NCI-H1105 treated with DMSO at 0.1 percent for 48 hours (cell line): ENCODE measurements at places on chromosomes 11 and 22.

GRCh38 chr11:1982873-1983600 lies 14.6 kb downstream of the H19 start:
- no peak for DNase-seq

- no peak for DNase-seq
Observed at GRCh38 chr11:125680747-125681146, at the start of gene ACRV1. TSS of gene ACRV1 (minus strand) at chr11:125680847. CDS start at chr11:125680780, 67 bp downstream.

DNA sequence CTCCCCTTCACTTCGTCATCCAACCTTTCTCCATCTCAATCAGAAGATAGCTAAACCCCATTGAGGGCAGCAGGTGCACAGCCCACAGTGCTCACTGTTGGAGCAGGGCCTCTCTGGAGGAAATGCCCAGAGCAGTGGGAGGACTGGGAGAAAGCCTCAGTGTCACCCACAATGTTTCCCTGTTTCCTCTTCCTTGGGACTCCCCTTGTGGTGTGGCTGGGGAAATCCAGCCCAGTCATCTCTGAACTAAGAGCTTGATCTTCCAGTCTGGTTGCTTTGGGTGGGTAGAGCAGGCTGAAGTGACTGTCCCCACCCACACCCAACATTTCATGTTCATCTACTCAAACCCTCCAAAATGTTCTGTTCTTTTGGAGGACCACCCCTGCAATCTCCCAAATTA lies 29.8 kb upstream of the EED start:
- no peak for DNase-seq

GRCh38 chr11:124311269-124311668 lies 2.5 kb downstream of the OR8D1 start:
- no peak for DNase-seq

- no peak for DNase-seq
Observed at GRCh38 chr22:40588726-40589125, 47.8 kb downstream of the MRTFA start.

DNA sequence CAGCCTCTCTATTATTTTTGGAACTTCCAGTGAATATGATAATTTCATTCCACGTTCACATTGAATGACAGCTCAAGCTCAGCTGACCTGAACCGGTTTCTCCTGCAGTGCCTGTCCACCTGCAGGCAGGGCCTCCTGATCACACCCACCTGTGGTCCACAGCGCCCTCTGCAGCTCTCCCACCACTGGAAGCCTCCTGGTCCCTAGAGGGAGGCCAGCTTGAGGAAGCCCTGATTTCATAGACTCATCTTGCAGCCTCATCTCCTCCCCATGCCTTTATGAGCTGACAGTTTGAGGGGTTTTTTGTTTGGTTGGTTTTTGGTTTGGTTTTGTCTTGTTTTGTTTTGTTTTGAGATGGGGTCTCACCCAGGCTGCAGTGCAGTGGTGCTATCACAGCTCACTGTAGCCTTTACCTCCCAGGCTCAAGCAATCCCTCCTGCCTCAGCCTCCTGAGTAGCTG lies 29.9 kb upstream of the MALAT1 start:
- peak; percentile 40 for DNase-seq

- no peak for DNase-seq
Observed at GRCh38 chr11:78219493-78220217, 30.9 kb downstream of the USP35 start.

DNA sequence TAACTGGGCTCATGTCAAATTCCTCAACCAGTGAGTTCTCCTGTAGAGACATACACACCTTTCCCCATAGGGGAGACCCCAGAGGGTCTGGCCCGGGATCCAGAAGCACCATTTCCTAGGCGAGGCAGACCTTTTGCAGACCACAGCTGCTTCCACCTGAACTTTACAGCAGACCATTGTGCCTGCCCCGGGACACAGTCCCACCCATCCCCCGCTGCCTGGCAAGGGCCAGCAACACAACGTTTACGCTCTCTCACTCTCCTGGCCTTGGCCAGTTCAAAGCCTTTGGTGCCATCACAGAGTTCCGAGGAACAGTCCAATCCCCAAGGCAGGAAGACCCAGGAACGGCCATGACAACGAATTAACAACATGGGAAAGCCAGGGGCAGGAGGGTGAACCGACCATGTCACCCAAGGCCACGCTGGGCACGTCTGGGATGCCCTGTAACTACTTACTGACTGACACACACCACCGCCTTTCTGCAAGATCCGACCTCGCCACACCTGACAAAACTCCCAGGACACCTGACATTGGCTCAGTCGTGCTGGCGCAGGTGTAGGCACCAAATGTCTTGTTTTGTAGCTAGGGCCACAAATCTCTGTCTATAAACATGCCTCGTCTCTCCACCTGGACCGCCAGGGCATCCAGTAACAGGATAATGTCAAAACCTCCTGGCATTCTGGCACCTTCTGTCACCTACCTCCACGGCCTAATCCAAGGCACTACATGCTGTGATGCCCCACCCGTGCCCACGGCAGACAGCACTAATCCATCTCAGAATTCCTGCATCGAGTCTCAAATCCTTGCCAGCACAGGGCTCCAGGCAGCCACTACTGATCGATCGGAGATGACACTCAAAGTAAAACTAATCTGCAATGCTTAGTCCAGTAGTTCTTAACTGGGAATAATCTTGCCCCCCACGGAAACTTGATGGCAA lies 51.3 kb downstream of the MYH9 start:
- DNase-seq = no peak

- no peak for DNase-seq
Observed at GRCh38 chr11:68342459-68343158, 30.2 kb downstream of the LRP5 start.

DNA sequence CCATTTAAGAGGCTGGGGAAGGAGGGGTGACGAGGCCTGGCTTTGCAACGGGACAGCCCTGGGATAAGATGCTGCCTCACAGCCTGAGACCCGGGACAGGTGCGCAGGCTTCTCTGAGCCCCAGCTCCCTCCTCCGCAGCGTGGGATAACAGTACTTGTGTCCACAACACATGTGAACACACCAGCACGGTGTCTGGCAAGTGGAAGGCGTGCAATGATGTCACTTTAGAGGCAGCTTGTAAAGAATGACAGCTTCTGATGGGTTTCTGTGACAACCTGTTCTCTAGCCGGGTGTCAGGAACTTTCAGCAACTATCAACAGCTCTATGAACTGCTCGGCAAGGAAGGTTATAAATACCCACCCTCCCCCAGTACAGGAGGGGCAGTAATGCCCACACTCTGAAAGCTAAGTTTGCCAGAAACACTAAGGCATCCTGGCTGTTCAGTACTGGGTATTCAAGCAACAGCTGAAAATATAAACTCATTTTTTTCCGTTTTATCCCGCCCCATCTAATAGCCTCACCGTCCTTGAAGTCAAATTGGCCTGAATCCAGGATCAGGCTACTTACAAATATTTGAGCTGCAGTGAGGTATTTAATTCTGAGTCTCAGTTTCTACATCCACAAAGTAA lies 59.7 kb downstream of the MYH9 start:
- DNase-seq = peak; percentile 59

DNA sequence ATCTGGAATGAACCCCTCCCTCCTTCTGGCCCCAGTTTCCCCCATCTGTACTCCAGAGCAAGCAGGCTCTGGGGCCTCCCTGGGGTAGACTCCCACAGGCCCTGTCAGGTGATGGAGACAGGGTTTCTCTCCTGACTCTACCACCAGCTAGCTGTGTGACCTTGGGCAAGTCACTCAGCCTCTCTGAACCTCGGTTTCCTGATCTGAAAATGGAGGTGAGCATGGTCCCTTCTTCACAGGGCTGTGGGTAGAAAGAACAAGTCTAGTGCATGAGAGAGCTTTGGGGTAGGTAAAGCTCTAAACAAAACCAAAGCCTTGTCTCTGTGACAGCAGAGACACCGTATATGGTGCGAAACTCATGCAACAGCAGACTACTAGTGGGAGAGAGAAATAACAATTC lies 5.6 kb downstream of the CD5 start:
- DNase-seq = no peak

GRCh38 chr22:45889093-45889538 lies 87.8 kb downstream of the WNT7B start:
- no peak for DNase-seq

GRCh38 chr22:35634015-35634414 lies 14.2 kb upstream of the APOL6 start:
- no peak for DNase-seq

GRCh38 chr11:41119484-41119883 lies 340.0 kb downstream of the LRRC4C start:
- DNase-seq = no peak

DNA sequence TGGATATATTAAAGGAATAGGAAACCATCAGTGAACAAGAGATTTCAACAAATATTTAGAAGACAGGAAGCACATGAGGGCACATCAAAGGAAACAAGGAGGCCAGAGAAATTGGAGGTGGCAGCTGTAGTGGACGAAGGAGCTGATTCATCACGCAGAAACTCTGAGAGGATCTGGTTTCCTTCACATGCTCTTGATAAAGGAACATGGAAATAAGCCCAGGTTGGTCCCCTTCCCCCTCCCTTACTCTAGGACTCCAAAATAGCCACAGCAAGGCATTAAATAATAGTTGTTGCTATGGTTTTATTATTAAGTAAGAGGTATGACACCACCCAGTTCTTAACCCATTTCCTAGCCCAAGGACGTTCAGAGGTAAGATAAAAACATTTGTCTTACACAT lies 11.3 kb downstream of the IZUMO1R start:
- DNase-seq = no peak

- DNase-seq = no peak
Observed at GRCh38 chr22:49957826-49958365, 2.7 kb upstream of the PIM3 start.

GRCh38 chr22:23698673-23699235 lies 7.9 kb downstream of the RGL4 start:
- DNase-seq = no peak

DNA sequence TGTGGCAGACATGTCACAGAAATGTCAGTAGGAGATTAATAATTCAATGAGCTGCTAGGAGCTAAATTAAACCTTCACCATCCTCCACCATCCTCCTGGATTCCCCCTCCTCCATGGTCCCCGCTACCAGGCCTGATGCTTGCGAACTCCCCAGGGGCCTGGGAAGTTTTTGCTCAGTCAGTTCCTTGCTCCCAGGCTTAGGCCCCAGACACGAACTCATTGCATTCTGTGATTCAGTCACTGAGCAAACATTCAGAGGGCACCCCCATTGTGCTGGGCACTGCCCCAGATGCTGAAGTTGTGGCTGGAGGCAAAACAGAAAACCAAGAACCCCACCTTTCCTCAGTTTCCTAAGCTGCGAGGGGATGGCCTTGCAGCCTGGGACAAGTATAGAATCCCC lies 14.3 kb downstream of the NPTXR start:
- no peak for DNase-seq

DNA sequence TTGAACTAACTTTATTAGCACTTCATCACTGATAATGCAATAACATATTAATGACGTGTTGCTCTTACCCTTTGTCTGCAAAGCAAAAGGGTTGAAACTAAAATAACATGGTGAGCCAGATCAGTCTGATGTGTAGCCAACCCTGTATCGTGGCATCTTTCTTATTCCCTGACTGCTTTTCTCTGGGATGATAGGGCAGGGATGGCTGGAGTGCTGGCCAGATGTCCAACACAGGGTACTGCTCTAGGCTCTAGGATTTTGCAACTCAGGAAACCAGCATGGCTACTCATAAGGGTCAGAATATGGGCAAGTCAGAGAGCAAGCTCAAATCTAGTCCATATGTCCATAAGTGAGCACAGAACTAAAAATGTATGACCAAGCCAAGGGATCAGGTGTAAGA lies 129.1 kb downstream of the SLC17A6 start:
- no peak for DNase-seq

DNA sequence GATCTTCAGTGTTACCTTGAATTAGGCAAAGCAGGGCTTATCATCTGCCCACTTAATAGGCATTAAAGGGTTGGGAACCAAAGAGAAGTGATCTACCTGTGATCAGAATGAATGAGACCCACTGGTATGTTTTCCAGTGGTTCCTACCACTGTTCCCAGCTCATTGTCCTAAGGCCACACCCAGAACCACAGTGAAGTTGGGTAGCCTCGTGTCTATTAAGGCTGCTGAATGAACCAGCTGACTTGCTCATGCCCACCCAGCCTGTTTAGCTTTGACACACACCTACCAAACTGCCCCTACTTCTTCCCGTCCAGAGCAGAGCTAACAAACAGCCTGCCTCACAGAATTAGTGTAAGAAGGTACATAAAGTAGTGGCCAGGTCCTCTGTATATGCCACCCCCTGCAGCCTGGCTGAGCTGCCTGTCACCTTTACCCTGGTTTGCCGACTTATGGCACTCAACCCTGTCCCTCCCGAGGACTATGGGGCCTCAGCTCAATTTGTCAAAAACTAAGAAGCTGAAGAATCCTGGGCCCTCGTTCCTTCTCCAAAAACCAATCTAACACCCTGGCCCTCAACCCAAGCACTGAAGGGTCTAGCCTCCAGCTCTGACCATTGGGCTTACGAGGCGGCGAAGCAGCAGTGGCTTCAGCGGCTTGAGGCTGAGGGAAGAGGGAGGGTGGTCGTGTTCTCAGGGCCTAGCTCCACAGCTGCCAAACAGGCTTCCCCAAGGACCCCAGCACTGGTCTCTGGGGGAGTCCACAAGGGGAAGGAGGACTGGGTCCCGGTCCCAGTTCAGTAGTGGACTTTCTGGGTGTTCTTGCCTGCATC lies 9.8 kb downstream of the UCP2 start:
- DNase-seq = no peak

DNA sequence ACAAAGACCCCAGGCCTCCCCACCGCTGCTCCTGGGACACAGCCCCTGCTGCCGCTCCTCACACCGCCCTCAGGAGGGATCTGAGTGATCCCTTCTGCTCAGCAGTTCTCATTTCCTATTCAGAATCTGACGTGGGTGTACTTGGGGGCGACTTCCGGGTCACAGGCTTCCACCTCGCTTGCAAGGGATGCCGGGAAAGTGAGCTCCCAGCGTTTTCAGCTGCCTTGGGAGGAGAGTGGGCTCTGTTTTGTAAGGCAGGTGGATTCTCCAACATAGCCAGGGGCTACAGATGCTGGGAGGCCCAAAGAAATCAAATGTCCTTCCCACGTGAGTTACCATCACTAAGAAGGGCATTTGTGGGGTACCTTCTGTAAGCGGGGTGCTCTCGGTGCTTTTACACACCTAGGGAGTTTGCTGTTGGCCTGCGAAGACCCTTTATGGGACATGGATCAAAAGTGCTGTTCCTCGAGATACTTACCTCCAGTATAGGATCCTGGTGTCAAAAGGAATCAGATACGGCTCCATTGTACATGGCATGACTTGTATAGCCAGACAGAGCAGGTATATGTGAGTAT lies 9.7 kb upstream of the LRRC10B start:
- DNase-seq = no peak

DNA sequence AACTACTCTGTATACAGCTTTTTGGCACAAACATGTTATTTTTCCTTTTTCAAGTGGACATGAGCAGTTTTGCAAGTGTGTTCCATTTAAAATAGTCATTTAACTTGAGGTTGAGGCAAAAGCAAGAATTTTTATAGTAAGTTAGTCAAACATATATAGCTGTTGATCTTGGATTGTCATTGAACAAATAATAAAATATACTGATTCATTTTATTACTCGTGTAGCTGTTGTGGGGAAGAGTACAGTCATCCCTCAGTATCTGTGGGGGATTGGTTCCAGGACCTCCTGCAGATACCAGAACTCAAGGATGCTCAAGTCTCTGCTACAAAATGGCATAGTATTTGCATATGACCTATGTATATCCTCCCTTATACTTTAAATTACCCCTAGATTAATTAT lies 45.3 kb downstream of the EXT2 start:
- no peak for DNase-seq

- DNase-seq = no peak
Observed at GRCh38 chr22:48780597-48781277, 1046.9 kb downstream of the BRD1 start.
